ENCODE measurements at places on chromosomes 2 and 18. TPM values are rescaled to one million over a fixed set of nuclear protein-coding genes. Genes with fewer than 3 reads are reported as not detected.

- DNase-seq: no peak
Observed at GRCh38 chr2:47490406-47490805, 87.5 kb downstream of the MSH2 start.

DNA sequence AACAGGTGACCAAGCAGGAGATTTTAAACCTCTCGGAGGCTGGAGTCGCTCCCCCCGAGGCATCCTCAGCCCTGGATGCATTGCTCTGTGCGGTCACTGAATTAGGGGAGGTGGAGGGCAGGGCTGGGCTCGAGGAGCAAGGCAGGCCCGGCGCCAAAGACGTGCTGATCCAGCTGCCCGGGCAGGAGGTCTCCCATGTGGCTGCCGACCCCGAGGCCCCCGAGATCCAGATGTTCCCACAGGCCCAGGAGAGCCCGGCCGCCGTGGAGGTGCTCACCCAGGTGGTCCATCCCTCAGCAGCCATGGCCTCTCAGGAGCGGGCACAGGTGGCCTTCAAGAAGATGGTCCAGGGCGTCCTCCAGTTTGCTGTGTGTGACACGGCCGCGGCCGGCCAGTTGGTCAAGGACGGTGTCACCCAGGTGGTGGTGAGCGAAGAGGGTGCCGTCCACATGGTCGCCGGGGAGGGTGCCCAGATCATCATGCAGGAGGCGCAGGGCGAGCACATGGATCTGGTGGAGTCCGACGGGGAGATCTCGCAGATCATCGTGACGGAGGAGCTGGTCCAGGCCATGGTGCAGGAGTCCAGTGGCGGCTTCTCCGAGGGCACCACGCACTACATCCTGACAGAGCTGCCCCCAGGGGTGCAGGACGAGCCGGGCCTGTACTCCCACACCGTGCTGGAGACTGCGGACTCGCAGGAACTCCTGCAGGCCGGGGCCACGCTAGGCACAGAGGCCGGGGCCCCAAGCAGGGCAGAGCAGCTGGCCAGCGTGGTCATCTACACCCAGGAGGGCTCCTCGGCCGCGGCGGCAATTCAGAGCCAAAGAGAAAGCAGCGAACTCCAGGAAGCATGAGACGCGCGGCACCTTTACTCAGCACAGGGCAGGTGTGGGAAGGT, 145.1 kb downstream of the PTGR3 start:
- DNase-seq: no peak

DNA sequence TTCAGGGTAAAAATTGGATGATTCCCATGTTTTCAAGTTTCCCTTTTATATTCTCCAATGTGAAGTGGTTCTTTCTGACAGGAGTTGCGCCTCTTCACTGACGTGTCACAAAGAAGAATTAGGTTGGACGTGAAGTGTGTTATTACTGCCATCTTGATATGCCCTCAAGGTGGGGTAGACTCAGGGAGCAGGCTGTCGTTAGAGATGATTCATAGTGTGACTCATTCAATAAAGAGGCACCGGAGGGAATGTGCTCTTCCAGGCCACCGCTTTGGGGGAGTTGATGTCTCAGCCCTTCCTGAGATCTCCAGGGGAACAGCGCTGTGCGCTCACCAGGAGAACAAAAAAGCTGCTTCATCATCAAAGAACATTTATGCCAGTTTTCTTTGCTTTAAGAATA, 3.6 kb upstream of the DGKD start:
- no peak for DNase-seq

Gene OBSL1
- 140 TPM for polyA plus RNA-seq

Measured in muscle of arm (tissue), 14 donors.